Fibroblast of mammary gland (primary cell): ENCODE measurements at places on chromosomes 3 and 15.

- DNase-seq = peak; percentile 92
Measured at GRCh38 chr15:75532413-75533250, 46.5 kb downstream of the PTPN9 start.

DNA sequence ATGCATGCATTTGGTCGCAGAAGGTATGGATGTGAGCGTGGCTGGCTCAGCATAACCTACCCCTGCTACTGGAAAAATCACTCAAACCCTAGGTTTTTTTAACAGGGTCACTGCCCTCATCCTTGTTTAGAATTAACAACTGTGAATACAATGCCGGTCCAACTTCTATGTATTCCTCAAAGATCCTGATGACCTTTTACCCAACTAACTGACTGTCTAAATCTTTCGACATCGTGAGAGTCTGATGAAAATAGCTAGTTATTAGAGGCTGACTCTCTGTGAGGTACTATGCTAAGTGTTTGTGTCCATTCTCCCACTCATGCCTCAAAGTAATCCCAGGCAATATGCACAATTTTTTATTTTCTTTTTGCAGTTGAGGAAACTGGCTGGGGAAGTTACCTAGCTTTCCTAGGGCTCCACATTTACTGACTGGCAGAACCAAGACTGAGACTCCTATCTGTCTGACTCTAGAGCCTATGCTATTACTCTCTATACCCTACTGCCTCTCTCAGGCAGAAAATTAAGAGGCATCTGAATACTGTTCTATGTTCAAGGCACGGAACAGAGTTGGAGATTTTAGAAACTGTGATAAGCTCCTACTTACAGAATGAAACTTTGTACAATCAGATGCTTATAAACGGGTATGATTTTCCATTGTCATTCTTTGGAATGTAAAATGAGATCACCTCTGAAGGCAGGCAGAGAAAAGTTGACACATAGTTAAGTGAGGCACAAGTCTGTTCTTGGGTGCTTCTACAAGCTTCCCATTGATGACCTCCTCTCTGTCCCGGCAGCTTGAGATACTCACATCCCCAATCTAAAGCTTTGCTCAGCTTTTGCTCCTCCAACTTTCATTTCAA is 56.4 kb downstream of the FILIP1L start:
- DNase-seq = peak; percentile 23

DNA sequence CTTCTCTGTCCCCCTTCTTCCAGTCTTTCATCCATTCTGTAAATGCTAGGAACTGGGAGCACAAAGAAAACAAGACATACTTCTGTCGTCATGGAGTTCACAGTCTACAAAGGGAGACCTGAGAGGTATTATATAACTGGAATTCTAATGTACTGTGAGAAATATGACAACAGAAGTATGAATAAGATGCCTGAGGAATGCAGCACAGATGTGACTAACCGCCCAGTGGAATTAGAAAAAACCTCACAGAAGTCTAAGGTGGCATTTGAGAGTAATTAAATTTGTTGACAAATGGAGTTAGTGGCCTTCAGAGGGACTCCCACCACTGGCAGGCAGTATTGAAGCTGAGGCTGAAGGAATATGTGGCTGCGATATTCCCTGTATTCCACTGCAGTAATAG is 168.5 kb upstream of the FAM3D start:
- DNase-seq = peak; percentile 17

- no peak for DNase-seq
Measured at GRCh38 chr15:40843261-40843884, 475 bp upstream of the SPINT1 start.

- DNase-seq = no peak
Measured at GRCh38 chr15:33377204-33377603, 66.4 kb downstream of the RYR3 start.

GRCh38 chr3:10286596-10287295 is 6.0 kb downstream of the GHRL start:
- peak; percentile 88 for DNase-seq

DNA sequence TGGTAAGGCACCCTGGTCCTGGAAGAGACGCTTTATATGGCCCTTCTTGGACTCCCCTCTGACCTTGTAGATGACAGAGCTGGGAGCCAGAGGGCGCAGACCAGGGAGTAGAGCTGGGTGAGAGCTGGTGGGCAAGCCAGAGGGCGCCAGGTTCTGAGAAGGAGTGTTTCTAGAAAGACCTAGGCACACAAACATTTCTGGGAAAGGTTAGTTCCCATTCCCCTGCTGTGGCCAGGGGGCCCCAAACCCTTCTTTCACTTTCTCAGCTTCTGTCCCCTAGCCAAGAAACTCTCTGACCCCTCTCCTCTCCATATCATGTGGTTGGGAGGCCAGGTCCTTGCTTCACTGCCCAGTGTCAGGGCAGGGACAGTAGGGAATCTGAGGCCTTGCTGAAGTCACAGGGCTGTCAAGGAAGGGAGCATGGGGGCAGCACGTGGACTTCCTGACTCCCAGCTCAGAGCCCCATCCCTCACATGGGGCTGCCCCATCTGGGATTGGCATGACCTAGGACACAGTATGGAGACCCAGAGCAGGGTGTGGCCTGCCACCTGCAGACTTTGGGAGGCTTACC is 3.6 kb downstream of the HEMK1 start:
- no peak for DNase-seq

DNA sequence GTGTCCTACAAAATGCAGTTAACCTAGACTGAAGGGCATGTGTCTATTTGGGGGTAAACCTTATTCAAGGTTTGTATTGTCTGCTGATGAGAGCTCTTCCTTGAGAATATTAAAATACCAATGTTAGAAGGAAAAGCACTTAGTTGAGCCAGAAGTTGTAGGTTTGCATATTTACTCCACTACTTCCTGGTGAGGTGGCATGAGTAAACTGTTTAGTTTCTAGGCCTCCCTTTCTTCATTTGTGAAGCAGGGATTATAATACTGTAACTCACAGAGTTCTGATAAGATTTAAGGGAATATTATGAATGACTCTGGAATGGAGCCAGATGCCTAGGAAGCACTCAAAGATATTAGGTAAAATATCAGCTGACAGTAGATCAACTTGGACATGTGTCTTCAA is 46.7 kb downstream of the CD200R1L start:
- DNase-seq = no peak

GRCh38 chr3:69370156-69370883 is 15.6 kb downstream of the FRMD4B start:
- DNase-seq = no peak

- DNase-seq = peak; percentile 86
Measured at GRCh38 chr15:74200412-74200815, 2.2 kb downstream of the STRA6 start.

DNA sequence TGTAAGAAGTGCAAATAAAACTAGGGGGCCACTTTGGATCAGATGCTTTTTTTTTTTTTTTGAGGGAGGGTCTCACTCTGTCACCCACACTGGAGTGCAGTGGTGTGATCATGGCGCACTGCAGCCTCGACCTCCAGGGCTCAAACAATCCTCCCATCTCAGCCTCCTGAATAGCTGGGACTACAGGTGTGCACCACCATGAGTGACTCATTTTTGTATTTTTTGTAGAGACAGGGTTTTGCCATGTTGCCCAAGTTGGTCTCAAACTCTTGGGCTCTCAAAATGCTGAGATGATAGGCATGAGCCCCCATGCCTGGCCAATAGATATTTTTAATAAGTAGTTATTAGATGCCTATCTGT is 20.8 kb downstream of the CCR1 start:
- DNase-seq = no peak

DNA sequence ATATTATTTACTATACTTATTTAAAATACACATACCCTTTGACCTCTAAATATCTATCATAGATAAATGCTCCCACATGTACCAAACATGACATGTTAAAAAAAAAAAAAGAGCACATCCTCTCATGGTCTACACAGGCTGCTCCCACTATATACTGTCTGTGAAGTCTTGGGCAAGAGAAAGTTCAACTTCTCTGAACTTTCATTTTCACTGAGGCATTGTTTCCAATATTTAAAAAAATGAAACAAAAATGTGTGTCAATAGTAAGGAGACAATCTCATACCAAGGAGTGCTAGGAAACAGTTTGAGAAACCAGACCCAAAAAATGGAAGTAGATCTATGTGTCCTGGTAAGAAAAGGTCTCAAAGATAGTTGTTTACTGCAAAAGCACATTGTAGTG is 29.3 kb downstream of the SLC4A7 start:
- DNase-seq = peak; percentile 32

DNA sequence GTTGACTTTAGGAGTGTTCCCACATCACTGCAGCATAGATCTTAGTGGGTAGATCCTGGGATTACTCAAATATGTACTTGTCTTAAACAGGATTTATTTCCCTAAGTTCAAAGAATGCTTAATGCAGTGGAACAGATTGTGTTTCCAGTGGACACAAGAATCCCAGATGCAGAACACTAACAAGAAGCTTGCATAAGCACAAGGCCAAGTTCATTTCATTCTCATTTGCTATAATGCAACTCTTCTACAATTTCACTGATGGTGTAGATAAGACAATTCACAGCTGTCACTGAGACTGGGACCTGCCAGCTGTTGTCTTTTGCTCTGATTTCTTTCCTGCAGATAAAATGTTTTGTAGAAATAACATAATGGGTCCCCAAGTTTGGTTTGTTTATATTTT is 225.6 kb downstream of the NFKBIZ start:
- peak; percentile 7 for DNase-seq

DNA sequence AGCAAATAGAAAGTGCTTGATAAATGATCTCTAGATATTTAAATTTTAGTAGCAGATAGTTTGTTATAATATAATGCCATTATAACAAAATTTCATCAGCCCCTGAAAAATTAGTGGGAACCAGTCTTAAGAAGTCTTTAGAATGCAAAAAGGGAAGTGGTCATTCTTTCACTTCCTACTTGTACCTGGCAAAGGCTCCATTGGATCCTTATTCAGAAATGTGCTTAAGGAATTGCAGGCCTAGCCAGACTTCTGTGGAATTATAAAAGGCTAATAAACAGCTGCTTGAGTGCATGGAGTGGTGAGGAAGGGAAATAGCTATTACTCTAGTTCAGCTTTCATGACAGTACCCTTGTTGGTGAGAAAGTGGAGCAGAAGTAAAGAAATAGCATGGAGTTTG is 24.2 kb downstream of the PPM1L start:
- DNase-seq = no peak

DNA sequence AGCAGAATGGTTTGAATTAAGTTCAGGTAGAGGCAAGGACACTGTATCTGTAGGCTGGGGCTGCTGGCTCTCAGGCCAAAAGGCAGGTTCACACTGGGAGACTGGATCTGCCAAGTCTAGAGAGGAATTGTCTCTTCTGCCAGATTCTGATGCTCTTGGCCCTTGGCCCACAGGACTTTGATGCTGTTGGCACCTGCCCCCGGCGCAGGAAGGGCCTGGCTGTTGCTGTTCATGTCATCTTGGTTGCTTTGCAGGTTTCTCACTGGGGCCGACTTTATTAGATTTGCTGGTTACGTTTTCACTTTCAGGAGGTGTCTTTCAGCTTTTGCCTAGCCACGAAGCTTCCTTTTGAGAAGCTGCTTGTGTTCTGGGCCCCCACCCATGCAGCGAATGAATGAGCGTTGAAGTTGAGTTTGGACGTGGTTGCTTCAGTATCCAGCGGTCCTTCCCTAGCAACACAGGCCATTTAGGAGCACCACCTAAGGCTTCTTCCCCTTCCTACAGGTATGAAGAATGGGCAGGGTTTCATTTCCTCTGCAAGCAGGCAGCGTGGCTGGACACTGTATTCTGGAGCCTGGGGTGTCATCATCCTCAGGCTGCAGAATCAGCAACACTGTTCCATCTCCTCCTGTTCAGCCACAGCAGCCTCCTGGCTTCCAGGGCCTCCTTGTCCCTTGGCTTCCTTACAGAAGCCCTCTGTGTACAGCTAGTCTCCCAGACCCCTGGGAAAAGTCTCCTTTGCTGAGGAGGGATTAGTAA is 65.6 kb upstream of the PRR23C start:
- DNase-seq = no peak

DNA sequence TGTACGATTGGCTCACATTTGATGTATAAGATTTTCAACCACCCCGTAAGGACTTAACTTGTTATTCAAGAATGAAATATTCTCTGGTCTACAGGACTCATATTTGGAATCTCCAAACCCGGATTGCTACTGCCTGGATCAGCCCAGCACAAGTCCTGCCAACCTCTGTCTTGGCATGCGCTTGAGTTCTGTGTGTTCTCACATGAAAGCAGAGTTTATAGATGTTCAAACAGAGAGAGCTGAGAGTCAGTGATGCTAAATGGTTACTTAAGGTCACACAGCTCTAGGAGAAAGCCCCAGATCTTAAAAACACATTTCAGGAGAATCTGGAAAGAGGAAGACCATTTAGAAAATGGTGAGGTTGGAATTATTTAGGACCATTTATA is 268.0 kb upstream of the TBL1XR1 start:
- DNase-seq = no peak

GRCh38 chr15:41804916-41805666 is 22.8 kb upstream of the JMJD7 start:
- DNase-seq = no peak
